ENCODE measurements at places on chromosomes 5 and 9.

GRCh38 chr9:72477930-72478518, 43.4 kb upstream of the TMC1 start:
- DNase-seq = peak; percentile 56

- DNase-seq = no peak
Measured at GRCh38 chr5:176825957-176826356, 15.6 kb downstream of the UNC5A start.

DNA sequence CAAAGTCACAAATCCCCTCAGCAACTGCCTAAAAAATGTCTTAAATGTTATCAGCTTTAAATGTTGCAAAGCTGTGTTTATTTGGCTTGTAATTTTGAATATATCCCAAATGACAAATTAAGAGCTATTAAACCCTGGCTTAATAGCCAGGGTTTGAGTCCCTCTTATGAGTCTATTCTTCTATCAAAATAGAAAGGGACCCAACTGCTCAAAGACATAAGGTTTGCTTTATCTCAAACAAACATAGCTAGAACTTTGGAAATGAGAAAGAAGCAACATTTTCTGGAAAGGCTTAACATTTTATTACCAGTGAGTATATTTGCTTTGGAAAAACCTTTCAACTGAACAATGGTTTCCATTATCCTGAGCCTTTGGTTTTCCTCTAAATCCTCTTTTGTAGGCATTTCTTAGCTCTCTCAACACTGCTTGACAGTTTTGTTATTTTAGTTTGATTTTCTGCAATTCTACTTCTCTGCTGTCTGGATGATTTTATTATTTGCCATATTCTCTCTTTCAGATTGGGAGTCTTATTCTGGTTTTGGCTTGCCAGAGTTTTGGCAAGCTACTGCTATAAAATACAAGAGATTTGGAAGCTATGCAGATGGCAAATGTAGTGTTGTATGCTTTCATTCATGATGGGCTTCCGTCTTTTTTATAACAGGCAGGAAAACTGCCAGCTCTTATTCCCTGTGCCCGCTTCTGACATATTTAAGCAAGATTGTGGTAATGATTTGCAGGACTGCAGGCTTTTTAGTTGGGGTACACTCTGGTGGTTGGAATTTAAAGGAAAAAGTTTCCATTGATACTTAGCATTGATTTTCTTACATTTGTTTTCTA, 734.9 kb downstream of the DTWD2 start:
- DNase-seq = no peak

GRCh38 chr5:88826646-88827585, 56.1 kb downstream of the MEF2C start:
- peak; percentile 89 for DNase-seq

DNA sequence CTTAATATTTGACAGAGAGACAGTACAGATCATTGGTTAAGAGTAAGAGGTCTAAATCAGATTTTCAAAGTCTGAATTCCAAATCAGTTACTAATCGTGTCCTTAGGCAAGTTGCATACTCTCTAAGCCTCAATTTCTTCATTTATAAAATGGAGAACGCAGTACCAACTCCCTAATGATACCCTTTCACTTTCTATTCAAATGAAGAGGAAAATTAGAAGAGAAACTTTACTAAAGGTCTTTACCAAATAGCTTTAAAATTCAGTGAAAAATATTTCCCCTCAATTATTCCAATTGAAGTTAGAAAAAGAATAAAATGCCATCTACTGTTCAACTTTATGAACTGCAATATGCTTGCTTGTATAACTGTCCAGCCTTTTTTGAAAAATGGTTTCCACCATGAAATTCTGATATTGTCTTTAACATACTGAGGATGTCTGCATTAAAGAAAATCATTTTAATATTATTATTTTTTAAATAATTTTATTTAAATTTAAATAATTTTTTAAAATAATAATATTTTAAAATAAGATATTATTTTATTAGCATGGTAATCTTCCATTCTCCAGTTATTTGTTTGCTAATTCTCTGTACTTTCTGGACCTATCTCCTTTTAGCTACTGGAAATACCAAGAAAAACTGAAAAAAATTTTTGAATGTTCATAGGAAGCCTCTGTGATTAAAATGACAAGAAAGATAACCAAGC, 36.0 kb downstream of the POC5 start:
- DNase-seq = peak; percentile 75

GRCh38 chr9:1604942-1605560, 410.1 kb upstream of the SMARCA2 start:
- peak; percentile 38 for DNase-seq

DNA sequence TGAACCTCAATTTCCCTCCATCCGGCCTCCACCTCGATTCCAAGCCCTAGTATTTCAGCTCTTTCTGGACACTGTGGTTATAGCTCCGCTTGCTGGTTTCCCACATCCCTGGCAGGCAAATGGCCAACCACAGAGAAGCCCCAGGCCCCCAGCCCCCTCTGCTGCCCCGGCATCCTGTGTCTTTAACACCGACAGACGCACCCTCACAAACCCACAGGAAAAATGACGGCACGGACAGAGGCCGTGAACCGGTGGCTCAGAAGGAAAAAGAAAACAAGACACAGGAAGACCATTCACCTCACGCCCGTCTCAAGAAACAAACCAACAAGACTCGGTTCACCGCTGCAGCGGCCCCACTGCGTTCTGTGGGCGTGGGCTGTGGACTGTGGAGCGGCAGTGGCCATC, 1.5 kb upstream of the CLIC3 start:
- DNase-seq = no peak

- DNase-seq = no peak
Measured at GRCh38 chr9:3840311-3840710, 314.5 kb upstream of the RFX3 start.

DNA sequence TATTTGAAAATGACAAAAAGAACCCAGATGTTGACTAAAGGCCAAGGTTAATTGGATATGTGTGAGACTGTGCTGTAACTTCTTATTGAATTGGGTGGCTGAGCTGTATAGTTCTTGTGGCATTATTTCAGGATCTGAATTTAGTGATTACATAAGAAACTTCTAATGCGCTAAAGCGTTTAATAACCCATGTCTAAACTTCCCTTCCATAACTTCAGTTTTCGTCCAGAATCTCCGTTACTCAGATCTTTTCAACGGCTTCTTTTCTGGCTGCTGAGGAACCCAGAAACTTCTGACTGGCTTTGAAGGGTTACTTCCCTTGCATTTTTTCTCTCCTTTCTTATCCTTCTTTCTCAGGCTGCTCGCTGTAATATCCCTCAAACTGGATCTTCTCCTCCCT, 28.1 kb upstream of the C9orf72 start:
- DNase-seq = no peak

GRCh38 chr9:128191406-128192046, at the start of gene CIZ1:
TSS of gene CIZ1 (minus strand) at chr9:128191572. CDS start at chr9:128190857, 715 bp downstream.
- DNase-seq = peak; percentile 87

DNA sequence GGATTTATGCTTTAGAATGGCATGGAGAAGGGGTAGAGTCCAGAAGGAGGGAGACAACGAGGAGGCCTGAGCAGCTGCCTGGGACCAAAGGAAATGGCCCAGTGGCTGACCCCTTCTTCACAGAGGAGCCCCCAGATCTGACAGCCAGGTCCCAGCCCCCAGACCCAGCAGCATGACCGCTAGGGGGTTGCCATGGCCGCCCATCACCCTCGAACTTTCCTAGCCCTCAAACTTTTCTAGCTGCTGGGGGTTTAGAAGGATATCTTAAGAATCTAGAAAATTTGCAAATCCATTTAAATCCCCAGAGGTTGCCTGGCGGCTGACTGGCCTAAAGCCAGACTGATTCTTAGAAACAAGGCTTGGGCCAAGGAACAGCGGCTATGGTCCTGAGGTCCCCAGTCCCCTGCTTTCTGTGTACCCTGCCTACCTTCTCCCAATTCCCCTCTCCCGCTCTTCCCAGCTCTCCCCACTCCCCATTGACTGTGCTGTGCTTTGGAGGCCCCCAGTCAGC, 972 bp downstream of the PDGFRB start:
- DNase-seq = no peak

- peak; percentile 38 for DNase-seq
Measured at GRCh38 chr5:91864962-91865361, 481.8 kb upstream of the ARRDC3 start.

DNA sequence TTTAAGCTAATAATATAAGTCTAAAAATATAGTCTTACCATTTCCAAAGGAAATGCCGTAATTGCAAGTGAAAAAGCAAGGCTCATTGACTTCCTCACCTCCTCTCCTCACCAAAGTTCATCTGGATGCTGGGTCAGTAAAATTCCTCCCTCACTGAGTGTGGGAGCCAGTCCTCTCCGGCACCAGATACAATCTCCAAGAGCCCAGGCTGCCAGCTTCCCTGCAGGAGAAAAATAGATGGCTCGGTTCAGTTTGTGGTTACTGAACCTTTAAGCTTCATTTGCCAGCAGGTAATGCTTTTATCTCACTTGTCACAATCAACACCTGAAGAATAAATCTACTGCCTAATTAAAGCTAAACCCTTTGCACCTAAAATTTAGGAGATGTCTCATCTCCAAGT, 115.3 kb upstream of the VLDLR start:
- no peak for DNase-seq

DNA sequence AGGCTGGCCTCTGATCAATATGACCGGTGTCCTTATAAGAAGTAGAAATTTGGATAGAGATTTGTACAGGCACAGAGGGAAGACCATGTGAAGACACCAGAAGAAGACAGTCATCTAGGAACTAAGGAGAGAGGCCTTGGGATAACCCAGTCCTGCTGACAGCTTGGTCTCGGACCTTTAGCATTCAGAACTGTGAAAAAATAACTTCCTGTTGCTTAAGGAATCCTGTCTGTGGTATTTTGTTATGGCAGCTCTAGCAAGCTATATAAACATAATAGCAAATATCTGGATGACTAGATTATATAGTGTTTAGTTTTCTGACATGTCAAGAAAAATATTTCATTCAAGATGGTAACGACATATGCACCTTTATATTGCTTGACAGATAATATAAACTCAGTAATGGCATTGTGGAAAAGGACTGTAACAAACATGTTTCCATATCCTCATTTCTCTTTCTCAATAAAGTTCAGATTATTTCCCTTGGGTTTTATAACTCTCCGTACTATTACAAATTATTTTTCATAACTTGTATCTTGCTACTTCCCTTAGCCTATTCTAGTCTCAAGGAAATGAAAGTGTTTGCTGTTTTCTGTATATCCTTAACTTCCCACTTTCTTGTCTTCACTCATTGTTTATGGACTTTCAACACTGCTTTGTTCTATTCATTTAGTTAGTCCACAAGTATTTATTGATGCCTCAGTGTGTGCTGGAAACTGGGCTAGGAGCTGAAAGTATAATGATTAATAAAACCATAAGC, 62.4 kb downstream of the KIAA1958 start:
- no peak for DNase-seq

GRCh38 chr9:6239048-6239461, 23.4 kb downstream of the IL33 start:
- peak; percentile 91 for DNase-seq

DNA sequence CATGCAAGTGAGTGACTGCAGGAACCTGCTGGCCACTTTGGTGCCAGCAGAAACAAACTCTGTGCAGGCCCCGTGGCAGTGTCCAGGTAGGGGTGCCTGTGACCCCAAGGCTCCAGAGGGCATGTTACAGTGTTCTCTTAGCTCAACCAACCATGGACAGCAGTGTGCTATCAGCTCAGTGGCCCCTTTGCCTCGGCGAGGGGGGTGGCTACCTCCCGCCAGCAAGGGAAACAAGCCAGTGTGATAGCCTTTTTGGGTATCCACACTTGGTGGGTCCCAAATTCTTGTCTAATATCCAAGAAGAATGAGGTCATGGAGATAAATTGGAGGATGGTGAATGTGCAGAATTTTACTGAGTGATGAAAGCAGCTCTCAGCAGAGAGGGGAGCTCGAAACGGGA, 298.6 kb upstream of the SLC30A5 start:
- no peak for DNase-seq

- peak; percentile 82 for DNase-seq
Measured at GRCh38 chr5:38660194-38660668, 103.8 kb upstream of the LIFR start.

DNA sequence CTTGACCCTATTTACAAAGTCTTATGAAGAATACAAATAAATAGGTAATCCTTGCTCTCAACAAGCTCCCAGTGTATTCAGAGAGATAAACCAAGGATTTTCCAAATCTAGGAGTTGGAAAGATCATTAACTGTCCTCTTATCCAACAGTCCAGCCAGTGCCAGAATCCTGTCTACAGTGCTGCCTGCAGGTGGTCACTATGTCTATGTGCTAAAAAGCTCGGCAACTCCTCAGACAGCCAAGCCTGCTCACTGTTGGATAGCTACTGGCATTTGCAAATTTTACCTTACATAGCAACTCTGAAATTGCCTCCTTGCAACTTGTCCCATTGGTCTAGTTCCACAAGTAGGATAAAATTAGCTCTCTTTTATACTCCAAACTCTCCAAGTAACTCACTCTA, 187.4 kb downstream of the DCP2 start:
- DNase-seq = no peak

- no peak for DNase-seq
Measured at GRCh38 chr9:134939836-134940235, 22.1 kb upstream of the FCN1 start.

DNA sequence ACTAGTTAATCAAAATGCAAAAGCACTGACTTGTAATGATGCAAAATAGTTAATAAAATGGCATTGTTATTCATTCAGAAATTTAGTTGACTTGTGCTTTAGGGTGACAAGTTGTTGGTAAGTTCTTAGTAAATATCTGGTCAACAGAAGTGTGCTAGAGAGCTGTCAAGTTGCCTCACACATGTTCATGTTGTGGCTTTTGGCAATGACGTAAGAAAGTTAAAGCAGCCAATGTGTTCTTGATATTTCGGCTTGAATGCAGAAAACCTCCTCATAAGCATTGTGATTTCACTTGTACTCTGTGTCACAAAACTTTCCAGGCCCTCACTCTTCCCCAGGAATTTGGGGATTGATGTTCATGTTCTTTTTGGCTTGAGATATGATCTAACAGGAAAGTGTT, 626.7 kb downstream of the PRR16 start:
- no peak for DNase-seq

DNA sequence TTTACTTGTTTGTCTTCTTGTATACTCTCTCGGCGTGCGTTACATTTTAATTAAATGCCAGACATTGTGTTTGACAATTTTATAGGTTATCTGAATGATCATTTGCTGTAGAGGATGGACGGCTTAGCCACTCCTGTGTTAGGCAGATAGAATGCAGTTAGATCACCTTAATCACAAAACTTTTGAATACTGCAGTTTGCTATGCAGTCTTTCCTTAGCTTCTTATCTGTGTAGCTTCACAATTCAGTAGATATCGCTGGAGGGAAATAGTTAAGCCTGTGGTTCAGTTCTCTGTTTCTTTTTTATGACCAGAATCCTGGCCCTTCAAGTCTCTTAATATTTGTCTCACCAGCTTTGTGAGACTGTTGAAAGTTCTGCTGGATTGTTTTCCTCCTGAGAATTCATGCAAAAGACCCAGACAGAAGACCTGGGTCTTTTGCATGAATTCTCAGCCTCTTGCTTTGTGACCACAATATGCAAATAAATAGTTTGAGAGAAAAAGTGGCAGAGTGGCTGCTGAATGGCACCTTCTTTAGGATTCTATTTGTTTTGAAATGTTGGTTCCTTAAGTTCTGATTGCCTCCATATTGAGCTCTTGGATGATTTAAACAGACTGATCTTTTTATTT, 40.2 kb downstream of the RASA1 start:
- peak; percentile 70 for DNase-seq

Measured in OCI-M1 (cell line).